Hematopoietic multipotent progenitor cell treated with erythropoietin and hydrocortisone succinate and interleukin-3 and kit ligand, for 17 days (in vitro differentiated cells): ENCODE measurements at places on chromosomes 7 and 10.

GRCh38 chr10:52871191-52871843, 98.7 kb upstream of the MBL2 start:
- no peak for DNase-seq

DNA sequence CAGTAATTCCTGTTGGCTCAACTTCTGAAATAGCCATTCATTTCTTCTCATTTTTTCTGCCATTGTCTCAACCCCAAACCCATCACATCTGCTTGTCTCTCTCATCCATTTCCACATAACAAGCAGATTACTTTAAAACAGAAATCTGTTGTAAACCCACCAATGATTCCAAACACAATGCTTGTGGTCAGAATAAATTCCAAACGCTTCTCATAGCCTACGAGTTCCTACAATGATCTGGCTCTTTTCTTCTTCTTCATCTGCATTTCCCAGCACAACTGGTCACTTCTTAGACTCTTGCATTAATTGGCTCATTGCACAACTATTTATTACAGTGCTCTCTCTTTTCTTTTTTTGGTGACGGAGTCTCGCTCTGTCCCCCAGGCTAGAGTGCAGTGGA, 364.1 kb downstream of the GATA3 start:
- no peak for DNase-seq

DNA sequence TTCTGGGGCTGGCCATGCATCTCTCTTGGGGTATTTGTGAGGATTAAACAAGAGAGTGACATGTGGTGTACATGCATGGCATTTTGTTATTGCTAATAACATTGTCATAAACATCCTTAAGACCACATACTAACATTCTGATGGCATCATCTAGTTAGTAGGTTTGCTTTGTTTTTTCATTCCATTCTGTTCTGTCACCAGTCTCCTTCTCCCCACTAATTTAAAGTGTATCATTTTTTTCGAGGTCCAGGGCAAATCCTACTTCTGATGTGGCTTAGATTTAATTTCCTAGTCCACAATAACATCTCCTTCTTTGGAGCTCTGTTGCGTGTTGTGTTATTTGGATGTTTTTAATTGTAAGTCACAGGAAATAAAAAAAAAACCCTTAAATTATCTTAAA, 248.1 kb downstream of the LRMDA start:
- no peak for DNase-seq

DNA sequence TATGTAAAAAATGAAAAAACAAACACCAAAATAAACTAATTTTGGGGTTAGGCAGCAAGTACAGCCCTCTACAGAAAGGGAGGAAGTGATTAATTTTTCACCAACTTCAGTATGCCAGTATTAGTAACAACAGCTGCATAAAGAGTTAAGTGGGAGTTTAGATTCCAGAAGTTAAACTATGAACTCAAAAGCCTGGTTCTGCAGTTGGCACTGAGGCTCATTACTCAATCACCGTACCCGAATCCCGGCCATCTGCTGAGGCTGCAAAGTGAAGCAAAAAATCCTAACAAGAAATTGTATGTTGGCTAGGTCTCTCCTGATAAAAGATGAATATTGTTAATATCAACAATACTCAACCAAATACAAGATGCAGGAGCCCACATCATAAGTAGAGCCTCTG, 4.0 kb downstream of the NUDT5 start:
- no peak for DNase-seq

GRCh38 chr10:83820033-83820432, 319.3 kb upstream of the GHITM start:
- DNase-seq: no peak

GRCh38 chr10:5985029-5985428, 7.7 kb upstream of the IL15RA start:
- DNase-seq: no peak

GRCh38 chr10:48626986-48627731, 22.3 kb upstream of the ARHGAP22 start:
- no peak for DNase-seq

DNA sequence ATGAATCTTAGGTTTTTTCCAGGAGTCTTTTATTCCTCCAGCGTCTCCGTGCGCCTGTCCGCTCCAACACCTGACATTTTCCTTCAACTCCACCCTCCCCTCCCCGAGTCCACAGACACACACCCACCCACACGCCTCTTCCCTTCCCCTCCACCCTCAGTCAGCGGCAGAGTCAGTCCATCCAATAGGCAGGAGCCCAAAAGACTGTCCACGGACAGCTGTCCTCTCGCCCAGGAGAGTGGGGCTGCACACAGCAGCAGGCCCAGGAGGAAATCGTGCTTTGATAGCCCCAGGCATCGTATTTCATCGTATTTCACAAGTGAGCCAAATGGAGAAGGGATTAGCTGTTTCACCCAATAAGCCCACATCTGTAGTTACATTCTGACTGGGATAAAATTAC, 285.1 kb downstream of the ZEB1 start:
- no peak for DNase-seq

GRCh38 chr7:92246360-92247101, 757 bp downstream of the ANKIB1 start:
- DNase-seq: peak; percentile 25

DNA sequence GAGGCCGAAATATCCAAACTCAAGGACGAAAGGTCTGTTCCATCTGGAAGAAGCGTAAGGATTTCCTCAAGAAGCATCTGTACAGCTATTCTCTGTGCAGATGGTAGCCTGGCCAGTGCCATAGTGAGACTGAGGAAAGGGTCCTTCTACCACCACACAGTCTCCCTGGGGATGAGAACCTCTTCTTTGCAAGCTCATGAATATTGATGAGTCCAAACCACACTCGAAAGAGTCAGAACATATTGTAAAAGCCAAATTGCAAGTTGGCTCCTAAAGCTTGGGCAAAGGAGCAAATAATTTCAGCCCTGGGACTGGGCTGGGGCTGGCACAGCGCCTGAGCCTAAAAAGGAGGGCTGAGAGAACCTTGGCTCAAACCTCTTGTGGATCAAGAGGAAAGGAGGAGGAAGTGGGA, 66.1 kb upstream of the PIP4K2A start:
- DNase-seq: no peak

GRCh38 chr10:90195288-90195840, 494.0 kb downstream of the KIF20B start:
- DNase-seq: no peak

- no peak for DNase-seq
These were observed 195.0 kb upstream of the PRPS1L1 start for GRCh38 chr7:18222636-18223035.

DNA sequence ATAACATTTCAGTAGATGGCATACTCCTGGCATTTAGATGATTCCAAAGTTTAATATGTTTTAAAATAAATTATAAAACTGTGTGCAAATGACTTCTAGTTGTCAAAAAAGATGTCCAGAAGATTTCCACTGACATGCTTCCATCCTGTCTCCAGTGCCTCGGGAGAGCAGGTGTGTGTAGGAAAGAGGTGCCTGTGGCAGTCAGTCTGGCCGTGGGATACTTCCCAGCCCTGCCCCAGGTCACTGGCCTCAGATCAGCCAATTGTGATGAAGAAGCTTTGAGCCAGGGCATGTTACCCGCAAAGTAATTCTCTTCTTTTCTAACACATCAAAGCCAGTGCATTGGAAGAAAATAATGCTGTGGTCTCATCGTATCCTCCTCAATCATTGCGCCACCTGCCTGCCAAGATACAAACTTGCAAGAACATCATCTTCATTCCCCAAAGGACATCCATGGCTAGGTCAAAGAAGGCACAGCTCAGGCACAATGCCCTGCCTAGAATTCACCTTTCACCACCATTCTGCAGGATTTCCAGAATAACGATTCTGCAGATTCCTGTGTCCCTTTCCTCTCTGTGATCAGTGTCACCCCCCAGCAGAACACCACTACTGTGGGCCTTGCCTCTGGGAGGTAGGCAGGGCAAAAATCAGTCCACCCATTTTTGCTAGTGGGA, 6.3 kb upstream of the KCNMA1 start:
- DNase-seq: no peak

DNA sequence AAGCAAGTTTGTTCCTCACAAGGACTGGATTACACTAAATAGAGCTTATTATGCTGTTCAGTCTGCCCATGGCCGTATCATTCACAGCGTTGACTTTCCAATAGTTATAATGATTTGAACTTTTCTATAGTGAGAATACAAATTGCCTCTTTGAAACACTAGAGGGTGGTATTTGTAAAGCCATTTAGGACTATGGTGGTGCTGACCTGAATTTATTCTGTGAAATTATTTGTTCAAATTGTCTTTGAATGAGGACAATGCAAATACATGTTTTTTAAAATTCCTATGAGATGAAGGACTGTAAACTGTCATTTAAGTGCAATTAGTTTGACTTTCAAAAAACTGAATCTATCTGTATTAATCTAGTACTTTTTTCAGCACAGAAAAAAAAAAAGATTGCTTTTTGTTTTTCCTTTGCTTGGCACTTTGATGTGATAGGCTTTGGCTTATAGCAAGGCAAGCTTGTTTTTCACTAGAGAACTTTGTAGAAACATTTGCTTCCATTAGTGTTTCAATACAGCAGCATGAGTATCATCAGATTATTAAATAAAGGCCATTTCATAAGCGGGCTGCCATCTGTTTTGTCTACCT, 122.7 kb upstream of the TMEM229A start:
- DNase-seq: no peak

DNA sequence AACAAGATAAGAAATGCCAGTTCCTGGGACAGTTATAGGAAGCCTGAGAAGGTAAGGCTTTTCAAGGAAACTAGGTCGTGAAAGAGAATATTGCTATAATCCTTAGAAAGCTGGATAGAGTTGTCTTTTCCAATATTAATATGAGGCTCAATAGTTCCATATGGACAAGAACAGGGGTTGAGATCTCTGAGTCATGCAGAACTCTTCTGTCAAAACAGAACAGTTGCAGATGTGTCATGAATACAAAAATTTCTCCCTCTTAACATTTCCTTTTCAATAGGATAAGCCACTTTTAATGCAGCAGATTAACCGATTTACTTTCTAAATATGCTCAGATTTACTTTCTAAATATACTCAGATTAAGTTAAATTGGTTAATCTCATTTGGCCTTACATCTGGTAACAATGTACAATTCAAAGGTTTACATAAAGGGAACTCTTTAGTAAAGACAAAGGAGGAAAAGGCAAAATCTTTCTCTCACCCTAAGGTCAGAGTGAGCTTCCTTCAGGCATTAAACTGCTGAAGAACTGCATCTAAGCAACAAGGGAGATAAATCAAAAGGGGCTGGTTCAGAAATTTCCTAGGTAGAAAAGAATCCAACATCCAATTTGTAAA, 104.7 kb upstream of the PCDH15 start:
- DNase-seq: no peak

GRCh38 chr10:1049425-1049958, 573 bp upstream of the IDI1 start:
- DNase-seq: no peak

DNA sequence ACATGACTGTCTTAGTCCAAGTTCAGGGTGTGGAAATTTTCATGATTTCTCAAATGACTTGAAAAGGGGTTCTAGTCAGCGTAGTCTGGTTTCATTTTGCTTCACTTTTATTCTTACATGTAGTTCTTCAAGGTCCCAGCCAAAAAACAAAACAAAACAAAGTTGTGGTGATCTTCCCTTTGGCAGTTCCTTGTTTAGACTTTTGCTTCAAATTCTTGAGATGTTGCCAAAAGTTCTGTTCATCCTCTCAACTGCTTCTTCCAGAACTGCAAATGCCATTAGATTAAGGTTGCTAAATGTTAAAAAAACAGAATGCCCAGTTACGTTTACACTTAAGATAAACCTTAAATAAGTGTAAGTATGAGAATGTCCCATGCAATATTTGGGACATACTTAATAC, 370.8 kb upstream of the LRRTM3 start:
- no peak for DNase-seq
